ENCODE measurements at places on chromosomes 7 and 10. TPM values are rescaled to one million over a fixed set of nuclear protein-coding genes. Genes with fewer than 3 reads are reported as not detected.

GRCh38 chr10:43945908-43946307 lies 297.2 kb upstream of the ZNF32 start:
- no peak for DNase-seq

C10orf143 gene
- 4.0 TPM for total RNA-seq

GRCh38 chr10:61978965-61979364 lies 77.5 kb downstream of the ARID5B start:
- no peak for DNase-seq

EBF3 gene
- total RNA-seq = not detected

CISD1 gene
- 49.2 TPM for total RNA-seq

GRCh38 chr7:45652630-45653029 lies 78.5 kb downstream of the ADCY1 start:
- DNase-seq = no peak

SPAM1 gene
- total RNA-seq = not detected

DNA sequence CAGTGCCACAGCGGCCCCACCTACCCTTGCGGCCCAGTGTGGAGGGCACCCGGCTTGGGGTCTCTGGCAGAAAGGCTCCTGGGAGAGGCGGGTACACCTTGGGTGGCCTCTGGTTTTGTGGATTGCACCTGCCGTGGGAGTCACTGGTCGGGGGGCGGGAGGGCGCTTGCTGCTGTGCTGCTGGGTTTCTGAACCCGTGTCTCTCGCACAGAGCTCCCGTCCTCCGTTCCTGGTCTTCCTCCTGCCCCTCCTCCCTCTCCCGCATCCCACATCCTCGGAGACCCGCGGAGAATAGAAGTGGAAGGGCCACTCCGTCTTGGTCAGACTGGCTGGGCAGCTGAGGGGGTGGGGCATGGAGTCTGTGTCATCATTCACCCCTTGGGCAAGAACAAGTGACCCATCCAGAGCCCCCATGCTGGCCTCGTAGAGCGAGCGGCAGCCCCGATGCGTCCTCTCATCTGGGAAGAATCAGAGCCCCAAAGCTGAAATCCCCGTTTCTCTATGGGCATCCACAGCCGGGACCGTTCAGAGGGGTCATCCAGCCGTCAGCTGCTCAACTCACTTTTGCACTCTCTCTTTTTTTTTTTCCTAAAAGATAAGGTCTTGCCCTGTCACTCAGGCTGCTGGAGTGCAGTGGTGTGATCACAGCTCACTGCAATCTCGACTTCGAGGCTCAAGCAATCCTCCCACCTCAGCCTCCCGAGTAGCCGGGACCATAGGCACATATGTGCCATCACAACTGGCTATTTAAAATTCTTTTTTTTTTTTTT lies 4.0 kb downstream of the MAFK start:
- no peak for DNase-seq

DNA sequence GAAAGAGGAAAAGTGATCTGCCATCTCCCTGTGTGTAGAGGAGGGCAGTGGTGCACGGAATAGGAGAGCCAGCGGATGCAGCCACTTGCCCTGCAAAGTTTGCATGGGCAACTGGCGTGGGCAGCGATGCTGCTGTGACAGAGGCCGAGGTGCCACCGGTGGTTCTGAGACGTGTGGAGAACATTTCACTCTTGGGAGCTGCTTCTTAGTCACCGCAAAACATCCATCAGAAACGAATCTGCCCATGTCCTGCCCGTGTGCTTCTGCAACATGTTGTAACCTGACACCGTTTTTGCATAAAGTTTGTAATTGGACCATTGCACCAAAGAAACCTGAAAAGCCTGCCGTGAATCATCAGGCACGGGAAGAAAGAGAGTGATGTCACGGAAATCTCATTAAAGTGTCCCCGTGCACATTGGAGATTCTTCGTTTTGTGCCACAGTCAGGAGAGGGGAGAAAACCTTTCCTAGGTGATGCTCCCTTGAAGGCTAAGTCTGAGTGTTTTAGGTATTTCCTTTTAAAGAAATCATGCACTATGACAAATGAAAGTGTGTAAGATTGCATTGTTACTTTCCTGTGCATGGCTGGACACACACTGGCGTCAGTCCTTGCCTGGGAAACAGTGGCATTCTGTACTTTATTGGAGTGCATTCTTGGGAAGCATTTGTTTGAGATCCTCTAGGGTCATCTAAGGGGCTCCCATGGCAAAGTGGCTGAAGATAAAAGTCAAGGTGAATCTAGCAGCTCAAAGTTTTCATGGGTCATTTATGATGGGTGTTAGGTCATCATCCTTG lies 302.6 kb downstream of the KLF6 start:
- peak; percentile 18 for DNase-seq

DNA sequence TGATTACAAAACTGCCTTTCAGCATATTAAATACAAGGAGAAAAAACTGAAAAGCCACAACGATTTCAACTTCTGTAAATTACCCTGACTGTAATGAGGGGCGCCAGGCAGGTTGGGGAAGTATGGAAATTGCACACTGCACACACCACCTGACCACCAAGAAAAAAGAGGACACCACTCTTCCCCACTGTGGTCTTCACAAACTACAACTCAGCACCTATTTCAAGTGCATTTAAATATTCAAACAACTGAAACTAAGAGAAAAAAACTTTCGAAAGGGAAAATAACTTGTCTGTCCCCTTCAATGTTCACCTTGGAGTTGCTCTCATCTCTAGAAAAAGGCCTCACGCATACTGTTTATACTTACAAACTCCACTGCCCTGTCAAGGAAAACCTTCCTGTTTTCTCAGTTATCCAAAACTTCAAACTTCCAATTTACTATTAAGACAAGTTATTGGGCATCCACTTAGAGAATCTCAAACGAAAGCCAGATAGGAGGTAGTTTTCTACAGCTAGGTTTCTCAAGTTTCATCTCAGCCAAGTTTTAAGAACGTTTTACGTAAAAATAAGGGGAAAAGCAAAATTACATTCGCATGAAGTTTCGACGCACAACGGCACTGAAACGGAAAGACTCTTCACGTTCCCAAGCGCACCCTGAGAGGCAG lies 1.4 kb downstream of the LARP4B start:
- no peak for DNase-seq

FBXO24 gene
- 2.1 TPM for total RNA-seq

DNA sequence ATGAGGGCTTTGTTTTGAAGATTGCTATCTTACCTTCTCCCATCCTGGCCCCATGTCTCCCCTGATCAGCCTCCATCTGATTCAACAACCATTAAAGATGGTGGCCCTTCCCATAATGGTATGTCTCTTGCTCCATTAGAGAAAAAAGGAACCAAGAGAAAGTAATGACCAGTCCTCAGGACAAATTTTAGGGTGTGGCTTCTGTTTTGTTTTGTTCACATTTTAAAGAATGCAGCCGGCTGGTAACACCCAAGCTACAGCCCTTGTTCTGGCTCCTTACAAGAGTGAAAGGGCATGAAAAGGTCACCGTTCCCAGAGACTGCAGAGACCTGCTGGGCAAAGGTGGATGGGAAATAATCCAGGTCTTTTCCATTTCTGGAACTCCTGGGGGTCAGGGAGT lies 287.9 kb upstream of the NEBL start:
- DNase-seq = no peak

TSPAN15 gene
- 0.91 TPM for total RNA-seq

NKX1-2 gene
- total RNA-seq = not detected

DNA sequence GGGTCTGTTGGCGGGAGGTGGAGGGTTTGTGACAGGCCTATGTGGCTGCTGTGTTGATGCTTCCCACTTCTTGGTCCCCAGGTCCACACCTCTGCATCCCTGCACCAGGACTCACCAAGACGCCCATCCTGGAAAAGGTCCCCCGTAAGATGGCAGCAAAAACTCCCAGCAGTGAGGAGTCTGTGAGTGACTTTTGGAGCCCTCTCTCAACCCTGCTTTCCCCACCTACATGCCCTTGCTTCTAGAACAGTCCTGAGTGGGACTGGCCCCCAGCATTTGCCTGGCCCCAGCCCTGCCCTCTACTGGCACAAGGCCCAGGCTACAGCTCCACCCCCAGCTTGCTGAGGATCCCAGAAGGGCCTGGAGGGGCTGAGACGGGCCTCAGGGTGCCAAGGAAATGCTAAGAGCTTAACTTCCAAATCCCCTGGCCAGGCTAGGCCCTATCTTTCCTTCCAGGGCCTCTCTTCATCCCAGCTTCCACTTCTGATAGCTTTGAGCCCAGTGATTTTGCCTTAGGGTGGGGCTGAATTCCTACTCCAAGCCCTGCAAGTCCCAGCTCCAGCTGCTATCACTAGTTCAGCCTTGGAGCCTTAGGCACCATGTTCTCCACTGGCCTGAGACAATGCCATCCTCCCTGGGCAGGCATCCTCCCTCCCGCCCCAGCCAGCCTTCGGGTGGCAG lies 2.7 kb downstream of the CHAT start:
- DNase-seq = no peak

DNA sequence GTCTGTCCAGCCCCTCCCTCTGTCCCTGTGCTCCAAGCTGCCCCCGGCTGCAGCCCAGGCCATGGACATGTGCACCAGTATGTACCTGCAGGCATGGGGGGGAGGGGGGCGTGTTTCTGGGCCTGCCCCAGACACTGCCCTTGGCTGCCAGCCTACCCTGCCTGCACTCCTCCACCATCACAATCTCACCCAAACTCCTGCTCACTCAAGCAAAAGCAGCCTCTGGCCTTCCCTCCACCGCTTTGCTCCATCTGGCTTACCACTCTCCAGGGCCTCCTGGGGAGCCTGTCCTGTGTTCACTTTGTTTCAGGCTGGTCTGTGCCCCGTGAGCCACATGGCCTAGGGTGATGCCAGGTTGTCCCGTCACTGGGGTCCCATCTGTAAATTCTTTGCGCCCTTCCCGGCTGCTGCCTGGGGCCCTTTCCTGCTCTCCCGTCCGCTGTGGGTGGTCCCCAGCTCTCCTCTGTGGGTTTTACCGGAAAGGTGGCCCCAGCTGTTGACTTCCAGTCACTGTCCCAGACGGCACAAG lies 33.3 kb upstream of the PPIF start:
- no peak for DNase-seq

- DNase-seq = no peak
Observed at GRCh38 chr10:116752969-116753665, 10.8 kb upstream of the HSPA12A start.

DNA sequence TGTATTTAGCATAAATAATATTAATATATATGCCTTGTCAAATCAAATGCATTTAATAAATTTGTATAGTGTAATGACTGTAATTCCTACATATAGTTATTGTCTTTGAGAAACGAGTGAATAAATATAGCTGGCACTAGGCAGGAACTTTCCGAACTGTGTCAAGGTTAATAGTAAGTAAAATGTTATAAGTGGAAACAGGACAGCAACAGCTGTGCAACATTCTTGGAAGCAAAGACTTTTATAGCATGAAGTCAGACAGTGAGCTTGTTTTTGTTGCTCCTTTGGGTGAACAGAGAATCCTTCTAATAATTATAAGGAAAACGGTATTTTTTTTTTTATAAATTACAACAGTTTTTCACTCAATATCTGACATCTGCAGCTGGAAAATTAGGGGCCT lies 14.0 kb upstream of the EXOC6 start:
- no peak for DNase-seq

HMX2 gene
- 0.28 TPM for total RNA-seq

MCM10 gene
- total RNA-seq = 86.0 TPM

OR6V1 gene
- total RNA-seq = not detected

PARG gene
- total RNA-seq = 36.1 TPM

DNA sequence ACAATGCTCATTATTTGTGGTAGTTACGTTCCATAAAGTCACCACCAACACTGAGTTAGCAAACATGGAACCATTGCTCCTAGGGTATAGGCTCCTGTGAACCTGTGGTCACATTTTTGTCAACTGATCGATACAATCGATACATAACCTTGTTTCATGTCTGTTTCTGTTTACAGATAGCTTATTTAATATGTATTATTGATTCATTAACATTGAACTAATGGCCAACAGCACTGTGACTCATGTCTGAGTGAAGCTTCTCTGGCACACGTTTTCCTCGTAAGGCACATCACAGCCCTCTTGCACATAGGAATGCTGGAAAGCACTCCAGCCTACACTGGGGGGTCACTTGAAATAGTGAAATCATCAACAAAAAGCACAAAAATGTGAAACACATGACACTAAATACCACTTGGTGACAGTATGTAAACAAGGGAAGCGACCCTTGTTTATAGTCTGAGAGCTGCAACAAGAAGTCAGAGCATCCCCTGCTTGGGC lies 27.0 kb downstream of the GHRHR start:
- DNase-seq = no peak

SPDYE8 gene
- total RNA-seq = not detected

DNA sequence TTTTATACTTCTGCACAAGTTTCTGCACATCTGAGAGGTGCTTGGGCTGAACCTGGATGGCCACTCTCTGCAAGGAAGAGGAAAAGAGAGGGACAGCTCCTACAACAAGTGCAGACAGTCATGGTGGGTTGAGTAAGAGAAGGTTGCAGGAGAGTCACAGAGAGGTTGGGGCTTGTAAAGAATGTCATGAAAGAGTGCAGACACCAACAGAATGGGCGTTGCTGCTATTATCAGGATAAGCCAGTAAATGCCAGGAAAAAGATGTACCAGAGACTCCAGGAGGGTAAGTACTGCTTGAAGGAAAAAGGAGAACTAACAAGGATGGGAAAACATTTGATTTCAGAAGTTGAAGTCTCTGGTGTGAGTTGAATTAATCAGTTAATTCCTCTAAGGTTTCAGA lies 77.8 kb upstream of the NRP1 start:
- DNase-seq = no peak

DNA sequence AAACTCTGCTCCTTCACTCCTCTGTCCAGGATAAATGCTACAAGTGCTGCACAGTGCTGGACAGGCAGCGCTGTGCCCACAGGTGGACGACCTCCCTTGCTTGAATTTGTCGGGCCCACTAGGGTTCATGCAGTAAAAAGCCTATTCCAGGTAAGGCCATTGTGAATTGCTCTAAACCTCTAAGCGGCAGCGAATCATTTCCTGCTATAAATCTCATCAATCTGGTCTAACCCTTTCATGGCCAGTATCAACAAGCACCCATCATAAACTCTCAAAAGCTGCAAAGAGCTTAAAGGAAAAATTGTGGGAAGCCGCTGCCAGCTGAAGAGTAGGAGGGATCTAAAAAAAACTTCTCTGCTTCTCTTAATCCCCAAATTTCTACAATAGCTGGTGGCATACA lies 134.2 kb downstream of the SLC25A13 start:
- no peak for DNase-seq

DNA sequence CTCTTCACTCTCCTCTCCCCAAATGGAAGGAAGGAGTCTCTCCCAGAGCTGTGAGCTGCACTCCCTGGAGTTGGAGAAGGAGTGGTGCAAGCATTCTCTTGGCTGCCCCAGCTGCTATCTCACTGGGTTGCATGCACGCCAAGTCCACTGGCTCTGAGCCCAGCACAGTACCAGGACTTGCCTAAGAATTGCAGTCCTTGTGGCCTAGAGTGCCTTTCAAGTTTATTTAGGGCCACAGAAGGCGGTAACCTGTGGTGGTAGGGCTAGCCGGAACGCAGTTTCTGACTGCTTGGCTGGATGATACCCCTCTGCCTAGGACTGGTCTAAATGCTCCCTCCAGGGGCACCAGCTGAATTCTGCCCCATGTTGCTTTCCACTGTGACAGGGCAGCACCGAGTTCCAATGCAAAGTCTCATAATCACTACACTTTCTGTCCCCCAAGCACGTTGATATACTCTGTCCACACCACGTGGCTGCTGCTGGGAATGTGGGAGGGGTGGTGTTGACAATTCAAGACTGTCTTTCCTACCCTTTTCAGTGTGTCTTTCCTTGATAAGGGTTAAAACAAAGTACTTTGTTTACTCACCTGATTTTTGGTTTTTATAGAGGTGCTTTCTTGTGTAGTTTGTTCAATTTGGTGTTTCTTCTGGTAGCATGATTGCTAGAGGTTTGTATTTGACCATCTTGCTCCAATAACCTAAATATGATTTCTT lies 57.0 kb downstream of the PHTF2 start:
- no peak for DNase-seq

TRIM56 gene
- 40.8 TPM for total RNA-seq

All from activated CD4-positive, alpha-beta T cell treated with anti-CD3 and anti-CD28 coated beads for 36 hours (primary cell).